ENCODE measurements at places on chromosomes 6 and 20.

- no peak for DNase-seq
These were observed 383.9 kb downstream of the PLCB1 start for GRCh38 chr20:8515810-8516435.

GRCh38 chr20:49386848-49387580, 95.5 kb downstream of the KCNB1 start:
- DNase-seq = no peak

- DNase-seq = no peak
These were observed 109.2 kb downstream of the FOXF2 start for GRCh38 chr6:1498491-1499113.

GRCh38 chr6:164200071-164200470, 785.6 kb downstream of the QKI start:
- no peak for DNase-seq

- DNase-seq = no peak
These were observed 52.9 kb downstream of the TRMT11 start for GRCh38 chr6:126039284-126039683.

- DNase-seq = no peak
These were observed 355.9 kb downstream of the FARS2 start for GRCh38 chr6:5617179-5617578.

- DNase-seq = no peak
These were observed 12.2 kb upstream of the SLC17A2 start for GRCh38 chr6:25942561-25943147.

DNA sequence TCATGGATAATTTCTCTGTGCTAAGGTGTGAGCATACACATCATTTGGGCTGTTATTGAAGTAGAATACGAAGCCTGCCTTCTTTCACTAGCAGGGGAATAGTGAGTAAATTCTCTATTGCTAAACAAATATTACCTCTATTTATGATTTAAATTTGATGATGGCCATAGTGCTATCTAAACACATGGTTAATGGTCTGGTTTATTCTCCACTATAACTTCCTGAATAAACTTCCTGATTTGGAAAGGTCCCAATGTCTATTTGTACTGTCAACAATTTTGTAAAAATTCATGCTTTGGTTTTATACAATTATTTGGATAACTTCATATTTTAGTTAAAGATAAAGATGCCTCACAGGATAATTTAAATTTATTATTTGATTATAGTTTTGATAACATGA, 400.8 kb downstream of the ARHGAP18 start:
- DNase-seq = no peak

- no peak for DNase-seq
These were observed 391.1 kb upstream of the JAG1 start for GRCh38 chr20:11064946-11065345.

DNA sequence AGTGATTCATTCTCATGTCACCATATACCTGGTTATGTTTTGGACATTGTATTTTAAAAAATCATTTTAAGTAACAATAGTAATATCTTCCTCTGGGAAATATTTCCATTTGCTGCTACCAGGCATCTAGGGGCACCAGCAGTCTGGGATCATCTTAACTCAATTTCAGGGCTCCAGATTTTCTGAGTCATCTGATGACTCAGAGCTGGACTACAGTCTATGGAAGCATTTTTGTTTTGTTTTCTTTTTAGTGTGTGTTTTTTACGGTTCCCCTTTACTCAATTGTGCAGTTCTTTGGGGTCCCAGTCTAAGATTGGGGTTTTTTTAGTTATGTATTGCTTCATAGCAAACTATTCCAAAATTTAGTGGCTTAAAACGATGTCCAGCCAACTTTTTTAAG, 5.7 kb upstream of the FKBP5 start:
- no peak for DNase-seq

- no peak for DNase-seq
These were observed 204.7 kb upstream of the RNF217 start for GRCh38 chr6:124757560-124757959.

- DNase-seq = no peak
These were observed 16.9 kb downstream of the SYTL3 start for GRCh38 chr6:158666628-158667359.

- no peak for DNase-seq
These were observed 41.9 kb downstream of the TULP4 start for GRCh38 chr6:158353883-158354877.

- no peak for DNase-seq
These were observed 27.3 kb downstream of the SLC2A4RG start for GRCh38 chr20:63766695-63767426.

GRCh38 chr20:18138266-18138582, 561 bp downstream of the KAT14 start:
- DNase-seq = no peak

- DNase-seq = no peak
These were observed 401.2 kb upstream of the AGPAT4 start for GRCh38 chr6:161674930-161675682.

- DNase-seq = no peak
These were observed 130.4 kb upstream of the SMLR1 start for GRCh38 chr6:130696806-130697205.

- DNase-seq = no peak
These were observed 168.4 kb upstream of the AHI1 start for GRCh38 chr6:135665935-135666334.

DNA sequence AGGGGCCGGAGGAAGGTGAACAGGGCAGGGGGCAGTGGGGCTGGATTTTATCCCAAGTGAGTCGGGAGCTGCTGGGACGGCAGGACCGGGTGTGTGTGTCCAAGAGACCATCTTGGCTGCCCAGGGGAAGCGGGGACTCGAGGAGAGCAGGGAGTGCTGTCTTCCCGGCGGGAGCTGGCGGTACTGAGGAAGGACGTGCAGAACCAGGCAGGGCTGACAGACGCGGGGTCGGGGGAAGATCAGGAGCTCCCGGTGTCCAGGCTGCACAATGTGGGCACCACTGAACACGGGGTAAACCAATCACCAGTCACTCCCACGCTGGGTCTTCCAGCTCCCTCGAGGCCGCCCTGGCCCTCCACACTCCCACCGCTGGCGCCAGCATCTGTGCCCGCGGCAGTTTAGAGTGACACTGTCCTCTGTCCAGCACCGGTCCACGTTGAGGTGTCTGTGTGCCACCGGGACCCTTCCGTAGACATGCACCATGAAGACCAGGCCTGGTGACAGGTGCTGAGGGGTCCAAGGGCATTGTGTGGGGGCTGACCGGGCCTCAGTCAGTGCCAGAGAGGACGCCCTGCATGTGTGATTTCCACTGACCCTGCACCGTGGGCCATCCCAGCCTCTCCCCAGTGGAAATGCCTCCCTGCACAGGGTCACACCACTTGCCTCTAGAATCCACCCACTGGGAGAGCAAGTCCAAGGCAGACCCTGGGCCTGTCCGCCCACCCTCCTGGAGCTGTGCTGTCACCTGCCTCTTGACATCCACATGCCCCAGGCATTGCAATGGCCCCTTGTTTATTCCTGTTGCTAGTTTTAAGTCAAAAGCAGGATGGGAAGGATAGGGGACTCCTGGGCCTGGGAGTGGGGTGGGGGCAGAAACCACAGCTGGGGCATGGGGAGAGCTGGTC, 401.9 kb downstream of the TAF4 start:
- DNase-seq = no peak

Measured in right forelimb (tissue), 1 donor.